ENCODE measurements at places on chromosomes 16 and 17. TPM values are rescaled to one million over a fixed set of nuclear protein-coding genes. Genes with fewer than 3 reads are reported as not detected.

DNA sequence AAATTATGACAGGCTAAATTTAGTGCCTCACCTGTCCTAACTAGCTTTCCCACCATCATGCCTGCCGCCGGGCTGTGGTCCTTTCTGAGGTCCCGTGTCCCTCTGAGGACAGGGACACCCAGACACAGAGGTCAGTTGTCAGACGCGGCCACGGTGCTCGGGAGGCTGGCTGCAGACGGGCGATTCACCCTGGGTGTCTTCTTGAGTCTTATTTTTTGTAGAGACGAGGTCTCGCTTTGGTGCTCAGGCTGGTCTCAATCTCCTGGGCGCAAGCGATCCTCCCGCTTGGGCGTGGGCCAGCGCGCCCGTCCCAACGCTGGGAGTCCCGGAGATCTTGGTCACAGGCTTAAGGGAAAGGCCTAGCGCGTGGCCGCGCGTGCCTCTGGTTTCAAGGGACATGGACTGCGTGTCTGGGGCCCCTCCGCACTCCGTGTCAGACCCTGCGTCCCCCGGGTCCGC, 797 bp upstream of the RAB11FIP3 start:
- DNase-seq, result no peak

The ASGR2 gene
- not detected for total RNA-seq

- peak; percentile 98 for DNase-seq
Observed at GRCh38 chr17:71438631-71439146, 682.1 kb upstream of the SOX9 start.

The CCL4L2 gene
- not detected for total RNA-seq

GRCh38 chr17:13973960-13974651, 95.2 kb upstream of the COX10 start:
- no peak for DNase-seq

DNA sequence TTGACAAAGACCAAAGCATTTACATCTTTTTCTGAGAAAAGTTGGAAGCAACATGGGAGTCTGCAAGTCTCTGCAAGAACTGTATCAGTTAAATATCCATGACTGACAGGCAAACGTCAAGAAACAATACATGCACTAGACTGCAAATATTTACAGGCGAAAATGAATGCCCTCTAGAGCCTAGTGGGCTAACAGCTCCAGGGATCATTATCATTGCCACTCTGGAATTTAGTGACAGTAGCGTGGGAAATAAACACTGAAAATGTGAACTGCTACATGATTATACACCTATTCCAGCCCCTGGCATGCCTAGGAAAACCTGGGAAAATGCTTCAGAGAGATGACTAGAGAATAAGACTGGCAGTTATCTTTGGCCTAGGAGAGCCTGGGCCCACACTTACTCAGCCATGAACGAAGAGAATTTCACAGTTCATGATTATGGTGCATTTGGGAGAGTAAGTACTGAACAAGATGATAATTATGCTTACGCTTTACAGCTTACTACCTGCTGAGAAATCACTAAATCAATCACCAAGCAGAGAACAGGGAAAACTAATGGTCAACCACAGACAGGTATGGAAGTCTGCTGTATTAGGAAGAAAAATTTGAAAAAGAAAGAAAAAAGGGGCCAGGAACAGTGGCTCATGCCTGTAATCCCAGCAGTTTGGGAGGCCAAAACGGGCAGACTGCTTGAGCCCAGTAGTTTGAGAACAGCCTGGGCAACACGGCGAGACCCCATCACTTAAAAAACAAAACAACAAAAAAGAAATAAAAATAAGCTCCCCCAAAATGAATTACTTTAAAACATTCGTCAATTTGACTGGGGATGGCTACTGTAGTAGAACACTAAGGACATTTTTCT, 66.6 kb upstream of the CLEC18B start:
- no peak for DNase-seq

DNA sequence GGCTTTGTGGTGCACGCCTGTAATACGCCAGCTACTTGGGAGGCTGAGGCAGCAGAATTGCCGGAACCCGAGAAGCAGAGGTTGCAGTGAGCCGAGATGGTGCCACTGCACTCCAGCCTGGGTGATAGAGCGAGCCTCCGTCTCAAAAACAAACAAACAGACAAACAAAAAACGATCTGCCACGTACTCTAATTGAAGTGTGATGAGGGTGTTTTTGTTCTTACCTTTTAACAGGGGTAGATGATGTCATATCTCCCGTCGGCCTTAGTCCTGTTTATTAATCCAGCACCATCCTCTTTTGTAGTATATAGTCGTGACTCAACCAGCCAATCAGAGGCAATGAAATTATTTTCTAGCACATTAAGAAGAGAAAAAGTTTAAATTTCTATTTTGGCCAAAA, 58.5 kb downstream of the IQCK start:
- no peak for DNase-seq

The BRICD5 gene
- 2.0 TPM for total RNA-seq

DNA sequence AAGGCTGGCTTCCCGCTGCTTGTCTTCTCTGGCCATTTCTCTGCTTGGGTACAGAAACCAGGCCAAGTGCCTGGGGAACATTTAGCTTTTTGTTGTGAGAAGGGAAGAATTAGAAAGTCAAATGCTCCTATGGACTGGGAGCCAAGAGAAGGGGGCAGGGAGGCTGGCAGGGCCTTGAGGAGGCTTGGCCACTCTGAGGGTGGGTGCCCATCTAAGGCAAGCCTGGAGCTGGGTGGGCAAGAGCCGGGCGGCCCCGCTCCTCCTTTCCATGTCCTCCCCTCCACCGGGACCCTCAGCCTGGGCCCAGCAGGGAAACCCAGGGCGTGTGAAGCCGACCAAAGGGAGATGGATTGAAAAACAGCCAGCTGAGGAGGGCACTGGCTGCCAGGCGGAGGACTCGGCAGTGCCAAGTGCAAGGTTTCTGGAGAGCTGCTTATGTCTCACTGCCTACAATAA, 69.4 kb downstream of the NTN1 start:
- DNase-seq, result no peak

DNA sequence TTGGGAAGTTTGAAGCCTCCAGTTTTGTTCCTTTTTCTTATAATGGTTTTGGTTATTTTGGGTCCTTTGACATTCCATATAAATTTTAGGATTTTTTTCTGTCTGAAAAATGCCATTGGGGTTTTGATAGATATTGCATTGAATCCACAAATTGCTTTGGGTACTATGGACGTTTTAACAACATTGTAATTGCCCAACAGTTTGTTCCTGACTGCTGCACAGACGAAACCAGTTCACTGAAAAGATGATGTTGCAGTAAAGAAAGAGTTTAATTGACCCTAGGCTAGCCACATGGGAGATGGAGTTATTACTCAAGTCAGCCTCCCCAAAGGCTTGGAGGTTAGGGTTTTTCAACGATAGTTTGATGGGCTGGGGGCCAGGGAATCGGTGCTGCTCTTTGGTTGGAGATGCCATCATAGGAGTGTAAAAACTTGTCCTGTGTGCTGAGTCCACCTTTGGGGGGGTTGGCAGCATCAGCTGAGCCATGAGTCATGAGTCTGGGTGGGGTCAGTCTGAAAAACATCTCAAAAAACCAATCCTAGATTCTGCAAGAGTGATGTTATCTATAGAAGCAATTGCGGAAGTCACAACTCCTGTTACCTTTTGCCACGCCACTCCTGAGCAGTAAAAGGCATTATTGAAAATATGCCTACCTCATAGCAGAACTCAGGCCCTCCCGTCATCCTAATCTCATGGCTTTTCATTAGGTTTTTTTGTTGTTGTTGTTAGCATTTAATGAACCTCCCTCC, 2.7 kb upstream of the PRSS41 start:
- DNase-seq, result no peak

The FTO gene
- 64.9 TPM for total RNA-seq

The PSMD12 gene
- total RNA-seq, result 36.5 TPM

The OXLD1 gene
- total RNA-seq, result 41.7 TPM

The PIP4K2B gene
- total RNA-seq, result 34.8 TPM

The SLC52A1 gene
- 0.62 TPM for total RNA-seq

DNA sequence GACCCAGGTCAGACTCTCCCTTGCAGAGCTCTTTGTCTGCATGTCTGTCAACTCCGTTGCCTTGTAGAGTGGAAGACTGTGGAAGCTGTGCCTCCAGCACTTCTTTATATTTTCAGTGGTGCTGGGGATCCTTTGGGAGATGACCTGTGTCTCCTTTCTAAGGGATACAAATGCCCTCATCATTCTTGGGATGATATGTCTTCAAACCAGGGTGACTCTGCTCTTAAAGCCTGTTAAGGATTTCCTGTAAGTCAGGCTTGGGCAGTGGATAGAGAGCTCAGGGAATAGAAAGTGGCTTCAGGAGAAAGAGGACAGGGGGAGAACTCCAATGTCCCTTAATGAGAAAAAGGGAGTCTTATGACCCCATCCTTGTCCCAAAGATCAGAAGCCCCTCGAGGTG, 1.5 kb downstream of the HOXB3 start:
- DNase-seq, result no peak

DNA sequence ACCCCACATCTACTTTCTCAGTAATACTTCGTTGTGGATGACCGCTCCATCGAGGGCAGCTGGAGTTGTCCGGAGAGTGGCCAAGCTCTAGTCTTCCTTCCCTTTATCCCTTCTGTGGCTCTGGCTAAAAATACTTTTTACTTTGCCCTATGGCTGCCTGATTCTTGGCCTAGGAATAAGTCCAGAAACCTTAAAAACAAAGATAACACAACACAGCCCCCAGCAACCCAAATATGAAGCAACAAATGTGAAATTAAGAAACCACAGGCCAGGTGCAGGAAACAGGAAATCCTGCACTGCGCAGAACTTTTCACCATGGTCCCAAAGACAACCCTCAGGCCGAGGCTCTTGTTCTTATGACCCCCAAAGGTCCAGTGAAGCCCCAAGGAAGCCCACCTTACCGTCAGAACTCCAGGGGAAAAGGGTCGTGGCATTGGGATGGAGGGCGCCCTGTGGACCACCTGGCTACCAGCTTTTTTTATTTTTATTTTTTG, 26.0 kb downstream of the TK2 start:
- no peak for DNase-seq

All from kidney epithelial cell (primary cell).